ENCODE measurements at places on chromosomes 13 and 19.

DNA sequence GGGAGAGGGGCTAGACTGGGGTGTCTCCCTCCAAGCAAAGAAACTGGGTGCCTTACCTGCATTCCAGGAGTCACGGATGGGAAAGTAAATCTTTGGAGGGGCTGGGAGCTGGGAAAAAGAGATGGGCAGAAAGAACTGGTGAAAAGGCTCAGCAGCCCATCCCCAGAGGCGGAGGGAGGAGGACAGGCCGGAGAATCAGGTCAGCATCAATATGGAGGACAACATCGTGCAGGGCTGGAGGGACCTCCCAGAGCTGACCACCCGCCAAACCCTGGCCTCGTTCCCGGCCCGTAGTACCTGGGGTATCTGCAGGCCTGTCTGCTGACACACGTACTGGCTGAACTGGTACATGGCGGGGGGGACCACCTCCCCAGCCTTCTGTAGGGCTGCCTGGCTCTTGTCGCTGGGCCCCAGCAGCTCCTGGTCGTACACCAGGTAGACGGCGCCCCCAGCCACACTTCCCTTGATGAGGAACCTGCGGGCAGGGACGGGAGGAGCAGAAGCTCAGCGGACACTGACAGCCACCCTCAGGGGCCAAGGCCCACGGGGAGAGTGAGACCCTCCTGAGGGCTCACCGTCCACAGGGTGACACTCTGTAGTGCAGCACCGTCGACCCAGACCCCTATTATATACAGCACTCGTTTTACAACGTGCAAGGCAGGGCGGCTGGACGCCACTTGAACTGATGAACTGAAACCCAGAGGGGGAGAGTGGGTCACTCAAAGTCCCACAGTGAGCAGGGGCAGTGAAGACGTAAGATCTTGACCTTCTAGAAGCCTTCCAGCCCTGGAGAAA is 830 bp downstream of the MICOS13 start:
- DNase-seq, result no peak

DNA sequence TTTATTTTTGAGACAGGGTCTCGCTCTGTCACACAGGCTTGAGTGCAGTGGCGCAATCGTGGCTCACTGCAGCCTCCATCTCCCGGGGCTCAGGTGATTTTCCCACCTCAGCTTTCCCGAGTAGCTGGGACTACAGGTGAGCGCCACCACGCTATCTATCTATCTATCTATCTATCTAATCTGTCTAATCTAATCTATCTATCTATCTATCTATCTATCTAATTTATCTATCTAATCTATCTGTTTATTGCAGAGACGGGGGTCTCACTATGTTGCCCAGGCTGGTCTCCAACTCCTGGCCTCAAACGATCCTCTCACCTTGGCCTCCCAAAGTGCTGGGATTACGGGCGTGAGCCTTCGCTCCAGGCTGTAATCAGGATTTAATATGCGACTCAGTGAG is 587 bp downstream of the ZNF613 start:
- no peak for DNase-seq

- DNase-seq, result no peak
These were observed 2.2 kb downstream of the ANGPTL4 start for GRCh38 chr19:8366121-8366581.

DNA sequence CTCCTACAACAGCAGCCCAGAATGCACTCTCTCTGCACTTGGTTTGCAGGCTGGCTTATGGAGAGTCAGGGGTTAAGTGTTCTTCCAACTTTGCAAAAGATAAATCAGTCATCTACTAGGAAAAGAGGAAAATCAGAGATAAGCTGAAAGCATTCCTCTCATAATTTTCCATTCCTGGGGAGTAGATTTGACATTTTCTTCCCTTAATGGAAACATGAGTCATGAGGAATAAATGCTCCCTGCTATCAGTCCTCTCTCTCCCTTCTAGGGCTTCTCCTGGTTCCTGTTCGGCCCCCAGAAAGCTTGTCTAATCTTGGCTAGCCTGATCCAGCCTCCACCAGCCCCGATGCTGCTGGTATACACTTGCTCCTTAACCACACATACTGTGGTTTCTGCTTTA is 28.4 kb upstream of the ENOX1 start:
- DNase-seq, result no peak

DNA sequence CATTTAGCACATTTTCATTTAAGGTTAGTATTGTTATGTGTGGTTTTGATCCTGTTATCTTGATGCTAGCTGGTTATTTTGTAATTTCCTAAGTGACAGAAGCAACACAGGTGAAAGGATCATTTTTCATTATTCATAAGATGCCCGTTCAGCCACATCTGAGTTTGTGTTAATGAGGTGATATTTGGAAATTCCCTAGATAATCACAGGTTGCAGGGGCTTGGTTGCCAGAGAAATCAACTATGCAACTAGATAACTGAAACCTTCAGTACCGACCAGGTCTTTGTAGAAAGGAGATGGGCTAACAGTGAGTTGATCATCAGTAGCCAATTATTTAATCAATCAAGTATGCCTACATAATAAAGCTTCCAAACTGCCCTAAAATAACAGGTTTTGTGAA is 121.3 kb upstream of the UFM1 start:
- DNase-seq, result no peak

GRCh38 chr13:32334671-32335070 is 19.4 kb downstream of the BRCA2 start:
- no peak for DNase-seq

- no peak for DNase-seq
These were observed 84.7 kb upstream of the PCDH8 start for GRCh38 chr13:52933099-52933498.
